T-helper 17 cell (primary cell): ENCODE measurements at places on chromosomes 11 and 22. TPM values are rescaled to one million over a fixed set of nuclear protein-coding genes. Genes with fewer than 3 reads are reported as not detected.

- no peak for DNase-seq
- H3K4me1 ChIP-seq, result no peaks in the 10 kb centered on the region
- H3K4me3 ChIP-seq, result no peak overlapping the region
Measured at GRCh38 chr11:30150425-30150824, 80.4 kb upstream of the FSHB start.

GRCh38 chr11:95671768-95672167 lies 117.8 kb downstream of the FAM76B start:
- DNase-seq, result no peak
- no peak overlapping the region for H3K4me3 ChIP-seq
- H3K27ac ChIP-seq, result no peak overlapping the region

DNA sequence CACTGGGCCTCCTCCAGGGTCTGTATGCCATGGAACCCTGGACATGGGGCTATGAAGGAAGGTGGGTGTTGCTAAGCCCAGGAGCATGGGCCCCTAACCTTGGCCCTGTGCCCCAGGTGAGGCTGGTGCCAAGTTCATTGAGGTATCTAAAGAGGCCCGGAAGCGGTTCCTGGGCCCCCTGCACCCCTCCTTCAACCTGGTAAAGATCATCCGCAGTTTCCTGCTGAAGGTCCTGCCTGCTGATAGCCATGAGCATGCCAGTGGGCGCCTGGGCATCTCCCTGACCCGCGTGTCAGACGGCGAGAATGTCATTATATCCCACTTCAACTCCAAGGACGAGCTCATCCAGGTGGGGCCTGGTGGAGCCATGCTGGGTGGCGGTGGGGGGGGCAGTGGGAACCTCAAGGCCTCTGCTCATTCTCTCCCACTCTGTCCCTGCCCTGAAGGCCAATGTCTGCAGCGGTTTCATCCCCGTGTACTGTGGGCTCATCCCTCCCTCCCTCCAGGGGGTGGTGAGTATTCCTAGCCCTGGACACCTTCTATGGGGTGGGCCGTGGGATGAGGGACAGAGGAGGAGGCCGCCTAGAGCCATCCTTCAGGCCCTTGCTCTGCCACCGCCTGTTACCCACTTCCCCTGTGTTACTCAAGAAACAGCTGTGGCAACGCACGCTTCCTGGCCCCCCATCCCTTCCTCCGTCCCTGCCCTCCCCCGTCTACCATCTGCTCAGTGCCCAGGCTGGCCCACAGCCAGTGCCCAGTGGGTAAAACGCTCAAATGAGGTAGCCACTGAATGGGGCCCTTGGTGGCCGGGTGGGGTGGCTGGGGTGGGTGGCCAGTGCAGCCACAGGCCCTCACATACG lies 3.0 kb downstream of the PNPLA2 start:
- H3K36me3 ChIP-seq, result peaks cover 2% of the 10 kb centered on the region
- H3K4me3 ChIP-seq, result peak overlapping the region; percentile 86
- H3K27ac ChIP-seq, result no peak overlapping the region
- DNase-seq, result no peak

GRCh38 chr22:43228330-43228729 lies 41.4 kb upstream of the TTLL12 start:
- H3K4me3 ChIP-seq, result no peak overlapping the region
- peak overlapping the region; percentile 54 for H3K27ac ChIP-seq
- H3K36me3 ChIP-seq, result no peaks in the 10 kb centered on the region
- DNase-seq, result no peak

KREMEN1 gene
- total RNA-seq, result 0.26 TPM

DNA sequence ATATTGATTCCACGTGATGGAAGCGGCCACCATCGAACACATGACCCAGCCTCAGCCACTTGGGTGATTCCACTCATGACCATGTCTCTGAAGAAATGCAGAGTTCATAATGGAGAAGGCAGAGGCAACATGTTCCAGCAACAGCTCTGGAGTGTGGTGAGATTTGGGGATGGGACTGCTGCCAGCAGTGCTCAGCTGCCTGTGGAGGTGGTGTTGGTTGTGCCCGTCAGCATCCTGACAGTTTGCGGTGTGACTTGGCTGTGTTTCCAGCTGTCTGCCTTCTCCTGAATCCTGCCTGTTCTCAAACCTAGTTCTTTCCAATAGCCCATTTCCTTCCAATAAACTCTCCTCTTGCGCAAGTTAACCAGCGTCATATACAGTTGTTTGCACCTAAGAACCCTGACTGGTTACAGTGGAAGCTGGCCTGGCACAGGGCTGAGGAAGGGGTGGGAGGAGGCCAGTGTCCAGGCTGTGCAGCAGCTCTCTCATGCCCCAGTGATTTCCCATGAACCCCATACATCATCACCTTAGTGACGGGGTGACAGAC lies 22.0 kb upstream of the OR8B8 start:
- no peaks in the 10 kb centered on the region for H3K4me1 ChIP-seq
- H3K4me3 ChIP-seq, result no peak overlapping the region
- DNase-seq, result no peak
- peaks cover 32% of the 10 kb centered on the region for H3K27me3 ChIP-seq

GRCh38 chr11:96307776-96308140 lies 35.2 kb downstream of the MAML2 start:
- peak overlapping the region; percentile 53 for H3K27ac ChIP-seq
- H3K4me3 ChIP-seq, result peak overlapping the region; percentile 68
- peaks cover 22% of the 10 kb centered on the region for H3K4me1 ChIP-seq
- peaks cover 2% of the 10 kb centered on the region for H3K36me3 ChIP-seq
- DNase-seq, result no peak
